ENCODE measurements at places on chromosomes 6 and 20.

DNA sequence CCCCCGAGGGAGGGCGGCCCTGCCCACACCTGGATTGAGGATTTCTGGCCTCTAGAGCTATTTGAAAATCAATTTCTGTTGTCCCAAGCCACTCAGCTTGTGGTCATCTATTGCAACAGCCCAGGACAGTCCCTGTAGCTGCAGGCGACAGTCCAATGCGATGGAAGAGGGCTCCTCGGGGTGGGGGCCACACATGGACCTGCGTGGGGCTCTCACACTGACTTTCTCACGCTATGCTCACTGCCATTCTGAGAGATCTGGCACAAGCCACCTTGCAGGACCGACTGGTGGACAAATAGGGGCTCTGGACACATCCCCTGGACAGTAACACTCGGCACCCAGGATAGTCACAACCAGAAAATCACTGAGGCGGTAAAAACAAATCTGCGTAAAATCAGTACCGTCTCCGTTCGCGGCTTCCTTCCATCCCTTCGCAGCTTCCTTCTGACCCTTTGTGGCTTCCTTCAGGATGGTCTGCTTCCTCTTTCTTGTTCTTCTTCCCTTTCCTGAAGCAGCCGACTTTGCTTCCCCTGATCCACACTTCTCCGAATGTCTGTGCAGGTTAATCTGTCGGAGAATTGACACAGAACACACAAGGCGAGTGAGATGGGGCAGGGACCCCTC lies 21.8 kb downstream of the CTCFL start:
- no peak for DNase-seq

DNA sequence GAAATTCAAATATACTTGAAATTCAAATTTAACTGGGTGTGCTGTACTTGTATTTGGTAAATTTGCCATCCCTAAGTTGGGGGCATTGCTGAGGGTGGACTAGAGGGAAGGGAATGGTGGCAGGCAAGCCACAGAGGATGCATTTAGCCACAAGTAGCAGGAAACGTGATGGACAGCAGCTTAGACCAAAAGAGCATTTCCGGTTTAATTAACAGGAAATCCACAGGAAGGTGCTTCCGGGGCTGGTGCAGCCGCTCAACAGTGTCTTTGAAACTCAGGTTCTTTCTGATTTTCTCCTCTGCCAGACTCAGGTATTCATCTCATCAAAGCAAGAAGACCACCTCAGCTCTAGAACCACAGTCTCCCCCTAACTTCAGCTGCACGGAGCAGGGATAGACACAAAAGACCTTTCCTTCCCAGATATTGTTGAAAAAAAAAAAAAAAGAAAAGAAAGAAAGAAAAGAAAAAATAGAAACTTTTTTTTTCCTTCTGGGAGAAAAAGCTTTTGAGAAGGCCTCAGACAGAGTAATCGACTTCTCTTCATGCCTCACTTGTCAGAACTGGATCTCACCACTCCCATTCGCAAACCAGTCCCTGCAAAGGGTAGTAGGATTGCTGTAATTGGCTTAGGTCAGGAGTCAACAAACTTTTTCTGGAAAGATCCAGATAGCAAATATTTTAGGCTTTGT lies 8.0 kb upstream of the BCAS1 start:
- no peak for DNase-seq

DNA sequence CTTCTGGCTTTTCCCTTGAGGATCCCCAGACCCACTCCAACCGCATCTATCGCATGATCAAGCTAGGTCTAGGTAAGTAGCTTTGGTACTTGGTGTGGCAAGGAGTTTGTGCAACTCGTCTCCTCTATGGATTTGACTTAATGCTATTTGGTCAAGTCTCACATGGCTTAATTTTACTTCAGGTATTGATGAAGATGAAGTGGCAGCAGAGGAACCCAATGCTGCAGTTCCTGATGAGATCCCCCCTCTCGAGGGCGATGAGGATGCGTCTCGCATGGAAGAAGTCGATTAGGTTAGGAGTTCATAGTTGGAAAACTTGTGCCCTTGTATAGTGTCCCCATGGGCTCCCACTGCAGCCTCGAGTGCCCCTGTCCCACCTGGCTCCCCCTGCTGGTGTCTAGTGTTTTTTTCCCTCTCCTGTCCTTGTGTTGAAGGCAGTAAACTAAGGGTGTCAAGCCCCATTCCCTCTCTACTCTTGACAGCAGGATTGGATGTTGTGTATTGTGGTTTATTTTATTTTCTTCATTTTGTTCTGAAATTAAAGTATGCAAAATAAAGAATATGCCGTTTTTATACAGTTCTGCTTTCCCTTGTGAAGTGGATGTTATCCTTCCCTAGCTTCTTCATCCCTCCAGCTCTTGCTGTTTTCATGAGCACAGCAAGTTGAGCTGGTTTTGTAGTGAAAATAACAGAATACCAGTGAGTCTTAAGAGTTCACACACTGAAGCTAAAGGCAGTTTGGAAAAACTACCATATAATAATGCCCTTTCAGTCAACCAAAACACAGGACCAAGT lies 3.8 kb downstream of the SLC35B2 start:
- DNase-seq = no peak

- peak; percentile 82 for DNase-seq
Observed at GRCh38 chr6:154613137-154613676, 102.7 kb upstream of the CNKSR3 start.

- DNase-seq = peak; percentile 98
Observed at GRCh38 chr6:57313711-57314471, 3.5 kb upstream of the PRIM2 start.

- DNase-seq = peak; percentile 54
Observed at GRCh38 chr6:8057263-8057662, 6.9 kb downstream of the BLOC1S5 start.

DNA sequence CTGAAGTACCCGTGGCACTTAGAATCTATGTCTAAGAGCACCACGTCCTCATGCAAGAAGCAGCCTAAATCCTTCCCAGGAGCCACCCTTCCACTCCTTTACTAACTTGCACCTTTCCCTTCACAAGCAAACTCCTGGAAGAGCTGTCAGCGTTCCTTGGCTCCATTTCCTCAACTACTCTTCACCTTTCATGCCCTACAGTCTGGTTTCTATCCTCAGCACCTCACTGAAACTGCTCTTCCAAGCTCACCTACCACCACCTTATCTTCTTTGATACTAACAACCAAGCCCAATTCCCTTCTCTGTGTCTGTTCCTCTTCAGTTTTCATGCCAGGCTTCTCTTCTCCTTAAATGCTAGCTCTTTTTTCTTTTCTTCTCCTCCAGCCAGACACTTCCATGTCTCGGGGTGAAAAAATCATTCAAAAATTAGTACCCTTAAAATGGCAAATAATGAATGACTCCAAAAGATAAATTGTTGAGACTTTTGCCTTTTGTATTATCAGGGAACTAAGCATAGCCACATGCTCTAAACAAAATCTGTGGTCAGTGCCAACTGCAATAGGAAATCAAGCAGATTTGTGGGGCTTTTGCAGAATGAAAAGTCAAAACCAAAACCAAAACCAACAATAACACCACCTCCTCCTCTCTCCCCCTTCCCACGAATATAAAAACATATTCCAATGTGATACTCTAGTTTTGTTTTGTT lies 149.6 kb upstream of the KCNK16 start:
- no peak for DNase-seq

GRCh38 chr20:53827292-53828087 lies 233.9 kb upstream of the ZNF217 start:
- no peak for DNase-seq

DNA sequence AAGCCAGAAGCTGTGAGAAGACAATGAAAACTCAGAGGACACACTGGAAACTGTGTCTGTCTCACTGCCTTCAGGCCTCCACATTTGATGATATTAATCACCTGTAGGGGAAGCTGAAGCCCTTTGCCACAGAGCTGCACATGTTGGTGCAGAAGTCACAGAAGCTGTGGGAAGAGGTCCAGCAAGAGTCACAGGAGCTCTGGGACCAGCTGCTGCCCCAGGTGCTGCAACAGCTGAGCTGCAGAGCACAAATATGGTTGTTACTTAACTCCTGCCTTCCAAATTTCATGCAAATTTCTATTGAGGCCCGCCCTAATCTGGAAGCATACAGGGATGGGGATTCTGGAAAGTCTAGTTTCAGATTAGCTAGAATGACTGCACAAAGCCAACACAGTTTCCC lies 169.3 kb downstream of the OGFRL1 start:
- no peak for DNase-seq

- DNase-seq = no peak
Observed at GRCh38 chr6:115276881-115277565, 783.7 kb downstream of the FRK start.

DNA sequence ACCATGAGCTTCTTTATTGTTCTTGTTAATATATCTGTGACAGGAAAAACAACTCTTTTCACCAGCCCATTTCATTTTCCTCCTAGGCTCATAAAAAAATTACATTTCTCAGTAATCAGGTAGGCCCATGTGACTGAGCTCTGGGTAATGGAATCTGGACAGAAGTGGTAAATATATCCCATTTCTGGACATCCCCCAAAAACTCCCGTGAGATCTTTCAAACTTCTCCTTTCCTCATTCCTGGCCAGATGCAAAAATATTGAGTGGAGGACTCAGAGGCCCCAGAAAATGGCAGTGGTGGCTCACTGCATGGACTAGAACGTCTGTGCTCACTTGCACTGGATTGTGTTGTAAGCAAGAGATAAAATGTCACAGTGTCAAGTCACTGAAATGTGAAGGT lies 3.8 kb upstream of the CHD6 start:
- DNase-seq = no peak

GRCh38 chr6:150525300-150525699 lies 74.4 kb upstream of the PLEKHG1 start:
- DNase-seq = no peak

DNA sequence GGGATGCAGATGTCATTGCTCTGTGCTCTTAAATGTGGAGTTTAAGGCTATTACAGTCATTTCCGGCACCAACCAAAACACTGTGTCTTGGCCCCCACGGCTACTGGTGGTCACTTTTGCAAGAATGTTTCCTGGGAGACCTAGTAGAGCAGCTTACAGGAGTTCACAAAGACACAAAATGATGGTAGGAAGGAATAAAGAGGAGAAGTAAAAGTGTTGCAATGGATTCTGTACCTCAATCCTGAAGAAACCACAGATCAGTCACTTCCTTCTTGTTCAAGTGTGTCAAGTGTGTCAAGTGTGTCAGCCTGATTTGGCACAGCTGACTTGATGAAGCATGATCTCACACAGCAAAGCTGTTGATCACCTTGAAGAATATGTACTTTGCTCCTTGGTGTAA lies 344.0 kb downstream of the PLCB1 start:
- peak; percentile 17 for DNase-seq

GRCh38 chr6:161199850-161200249 lies 74.0 kb downstream of the AGPAT4 start:
- no peak for DNase-seq

DNA sequence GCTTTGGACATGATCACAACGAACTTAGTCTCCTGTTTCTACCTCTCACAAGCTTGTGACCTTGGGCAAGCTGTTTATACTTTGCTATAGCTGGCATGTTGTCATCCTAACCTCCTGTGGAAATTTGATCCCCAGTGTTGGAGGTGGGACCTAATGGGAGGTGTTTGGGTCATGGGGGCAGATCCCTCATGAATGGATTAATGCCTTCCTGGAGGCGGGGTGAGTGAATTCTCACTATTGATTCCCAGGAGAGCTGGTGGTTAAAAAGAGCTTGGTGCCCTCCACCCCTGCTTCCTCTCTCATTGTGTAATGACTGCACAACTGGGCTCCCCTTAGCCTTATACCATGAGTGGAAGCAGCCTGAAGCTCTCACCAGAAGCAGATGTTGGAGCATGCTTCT lies 228.9 kb downstream of the HIVEP2 start:
- DNase-seq = no peak

DNA sequence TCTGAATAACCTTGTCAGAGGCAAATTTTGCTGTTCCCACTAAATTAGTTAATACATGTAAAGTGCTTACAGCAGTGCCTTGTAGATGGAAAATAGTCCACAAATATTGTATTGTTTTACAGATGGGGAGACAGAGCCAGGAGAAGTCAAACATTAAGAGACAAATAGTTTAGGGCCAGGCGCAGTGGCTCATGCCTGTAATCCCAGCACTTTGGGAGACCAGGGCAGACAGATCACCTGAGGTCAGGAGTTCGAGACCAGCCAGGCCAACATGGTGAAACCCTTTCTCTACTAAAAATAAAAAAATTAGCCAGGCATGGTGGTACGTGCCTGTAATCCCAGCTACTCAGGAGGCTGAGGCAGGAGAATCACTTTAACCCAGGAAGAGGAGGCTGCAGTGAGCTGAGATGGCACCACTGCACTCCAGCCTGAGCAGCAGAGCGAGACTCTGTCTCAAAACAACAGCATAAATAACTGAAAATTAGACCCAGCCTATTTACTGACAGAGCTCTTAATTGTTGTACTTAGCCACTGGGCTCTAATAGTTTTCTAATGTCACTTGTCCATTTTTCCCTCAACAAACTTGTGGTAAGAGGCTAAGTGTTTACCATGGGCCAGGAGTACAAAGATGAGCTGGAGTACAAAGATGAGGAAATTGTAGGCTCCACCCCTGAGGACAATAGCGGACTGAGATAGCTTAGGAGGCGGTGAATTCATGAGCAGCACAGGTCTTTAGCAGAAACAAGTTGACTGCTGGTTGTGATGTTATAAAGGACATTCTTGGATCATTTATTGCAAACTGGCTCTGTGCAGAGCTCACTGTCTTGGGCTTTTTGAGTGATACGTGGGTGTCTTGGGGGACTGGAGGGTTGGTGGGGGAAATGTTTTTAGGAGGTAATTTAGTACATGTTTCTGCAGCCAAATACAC lies 6.4 kb downstream of the ZSWIM3 start:
- no peak for DNase-seq

GRCh38 chr6:17859846-17860245 lies 127.6 kb downstream of the KIF13A start:
- DNase-seq = no peak

DNA sequence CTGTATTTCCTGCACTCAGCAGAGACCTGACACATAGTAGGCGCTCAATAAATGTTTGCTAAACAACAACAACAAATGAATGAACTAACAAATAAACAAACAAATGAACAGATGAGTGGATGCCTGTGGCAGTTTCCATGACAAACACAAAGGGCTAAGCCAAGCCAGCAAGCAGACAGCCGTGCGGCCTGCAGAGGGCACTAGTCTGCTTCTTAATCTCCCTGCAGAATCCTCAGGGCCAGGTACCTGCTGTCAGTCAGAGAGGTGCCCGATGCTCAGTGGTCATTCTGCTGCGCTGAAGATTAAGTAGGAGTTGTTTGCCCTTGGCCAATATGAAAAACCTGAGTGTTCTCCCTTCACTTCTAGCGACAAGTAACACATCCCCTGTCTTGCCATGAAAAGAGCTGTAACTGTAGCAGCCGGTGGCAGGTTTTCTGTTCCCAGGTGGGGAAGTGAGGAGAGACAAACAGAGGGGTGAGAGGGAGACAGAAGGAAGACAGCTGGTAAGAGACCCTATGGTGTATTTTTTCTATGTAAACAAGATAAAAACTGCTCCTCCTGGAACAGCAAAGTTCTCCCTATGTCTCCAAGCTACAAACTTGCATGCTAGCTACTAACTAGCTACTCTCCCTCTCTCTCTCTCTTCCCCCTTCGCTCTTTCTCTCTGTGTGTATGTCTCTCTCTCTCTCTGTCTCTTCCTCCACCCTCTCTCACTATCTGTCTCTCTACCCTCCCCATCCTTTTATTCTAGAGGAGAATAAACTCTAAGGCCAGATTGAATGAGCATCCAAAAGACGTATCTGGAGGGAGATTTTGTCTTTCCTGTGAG lies at the start of gene MC3R:
MC3R (plus strand) TSS at position 779 of the 829 bp plus-strand sequence. CDS start 112 bp downstream, outside the sequence.
- DNase-seq = peak; percentile 24

GRCh38 chr20:38748861-38749149 lies 545 bp downstream of the ACTR5 start:
- DNase-seq = no peak
